WERI-Rb-1 (cell line): ENCODE measurements at places on chromosomes 12 and 14.

DNA sequence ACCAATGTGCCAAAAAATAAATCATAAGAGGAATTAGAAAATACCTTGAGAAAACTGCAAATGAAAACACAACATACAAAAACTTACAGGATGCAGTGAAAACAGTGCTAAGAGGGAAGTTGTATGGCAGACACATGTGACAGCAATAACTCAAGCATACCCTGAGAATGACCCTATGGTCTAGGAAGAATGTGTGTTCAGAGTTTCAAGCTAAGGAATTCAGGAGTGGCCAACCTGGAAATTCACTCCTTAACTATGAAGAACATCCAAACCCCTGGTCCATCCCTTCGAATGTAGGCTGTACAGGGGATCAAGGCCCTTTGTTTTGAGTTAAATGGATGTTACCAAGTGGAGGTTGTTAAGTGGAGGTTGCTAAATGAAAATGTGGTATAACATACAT lies 16.7 kb upstream of the TTC9 start:
- DNase-seq = no peak

GRCh38 chr12:110575326-110575725 lies 7.8 kb downstream of the PPTC7 start:
- no peak for DNase-seq

DNA sequence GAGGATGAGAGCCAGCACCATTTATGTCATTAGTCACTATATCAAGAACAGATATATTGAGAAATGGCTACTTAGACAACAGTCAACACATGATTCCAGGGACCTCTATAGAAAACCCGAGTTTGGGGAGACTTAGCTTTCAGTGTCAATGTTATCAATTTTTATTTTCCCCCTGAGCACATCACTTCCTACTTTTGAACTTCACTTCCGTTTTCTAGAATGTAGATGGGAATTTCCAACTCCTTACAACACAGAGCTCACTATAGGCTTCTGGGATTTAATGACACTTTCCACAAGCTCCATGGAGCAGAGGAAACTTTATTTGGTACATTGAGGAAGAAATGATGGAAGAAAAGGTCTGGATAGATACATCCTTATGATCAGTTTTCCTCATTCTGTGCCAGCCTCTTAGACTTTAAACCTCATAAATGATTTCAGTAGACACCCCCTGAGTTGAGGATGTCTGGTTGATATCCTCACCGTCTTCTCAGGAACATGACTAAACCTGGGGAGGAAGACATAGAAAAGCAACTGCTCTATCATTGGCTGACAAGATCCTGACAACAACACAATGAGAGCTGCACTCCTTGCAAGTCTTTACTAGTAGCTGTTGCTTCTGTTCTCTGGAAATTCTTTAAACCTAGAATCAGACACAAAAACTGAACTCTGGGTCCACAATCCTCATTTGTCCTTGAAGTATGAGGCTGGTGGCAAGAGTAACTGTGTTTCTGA lies 449.4 kb upstream of the OR4E1 start:
- DNase-seq = no peak

GRCh38 chr12:84638811-84639368 lies 273.7 kb downstream of the SLC6A15 start:
- no peak for DNase-seq

DNA sequence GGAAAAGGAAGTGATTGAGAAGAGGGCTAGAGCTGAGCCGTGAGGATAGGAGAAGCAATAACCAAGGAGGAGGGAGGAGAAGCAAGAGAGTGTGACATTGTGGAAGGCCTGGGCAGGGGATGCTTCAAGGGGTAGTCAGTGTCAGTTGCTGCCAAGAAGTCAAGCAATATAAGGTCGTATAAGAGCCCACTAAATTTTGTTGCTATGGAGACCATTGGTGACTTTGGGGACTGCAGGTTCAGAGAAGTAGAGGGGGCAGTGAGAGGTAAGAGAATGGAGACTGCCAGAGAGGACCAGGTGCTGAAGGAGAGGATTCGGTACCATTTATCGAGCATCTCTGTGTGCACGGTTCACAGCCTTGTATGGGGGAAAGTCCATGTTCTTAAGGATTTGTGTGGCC lies 3.1 kb upstream of the ATXN3 start:
- DNase-seq = no peak

- DNase-seq = peak; percentile 14
These were observed 976 bp downstream of the PEX5 start for GRCh38 chr12:7190268-7191055.

DNA sequence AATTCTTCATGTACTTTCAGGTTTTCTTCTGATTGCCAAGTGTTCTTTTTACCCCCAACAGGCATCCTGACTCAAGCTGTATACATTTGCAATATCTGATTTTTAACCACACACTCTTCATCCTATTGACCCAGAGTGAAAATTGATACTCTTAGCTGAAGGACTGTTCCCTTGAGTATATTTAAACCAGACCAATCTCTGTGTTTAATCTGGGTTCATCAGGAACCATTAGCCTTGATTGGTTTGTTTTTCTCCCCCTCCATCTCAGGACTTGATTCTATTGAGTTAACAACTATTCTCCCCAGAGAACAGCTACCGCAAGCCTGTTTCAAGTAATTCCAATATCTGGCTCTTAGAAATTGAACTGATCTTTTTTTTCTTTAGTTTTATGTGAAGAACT lies 222.3 kb upstream of the NOVA1 start:
- DNase-seq = no peak

DNA sequence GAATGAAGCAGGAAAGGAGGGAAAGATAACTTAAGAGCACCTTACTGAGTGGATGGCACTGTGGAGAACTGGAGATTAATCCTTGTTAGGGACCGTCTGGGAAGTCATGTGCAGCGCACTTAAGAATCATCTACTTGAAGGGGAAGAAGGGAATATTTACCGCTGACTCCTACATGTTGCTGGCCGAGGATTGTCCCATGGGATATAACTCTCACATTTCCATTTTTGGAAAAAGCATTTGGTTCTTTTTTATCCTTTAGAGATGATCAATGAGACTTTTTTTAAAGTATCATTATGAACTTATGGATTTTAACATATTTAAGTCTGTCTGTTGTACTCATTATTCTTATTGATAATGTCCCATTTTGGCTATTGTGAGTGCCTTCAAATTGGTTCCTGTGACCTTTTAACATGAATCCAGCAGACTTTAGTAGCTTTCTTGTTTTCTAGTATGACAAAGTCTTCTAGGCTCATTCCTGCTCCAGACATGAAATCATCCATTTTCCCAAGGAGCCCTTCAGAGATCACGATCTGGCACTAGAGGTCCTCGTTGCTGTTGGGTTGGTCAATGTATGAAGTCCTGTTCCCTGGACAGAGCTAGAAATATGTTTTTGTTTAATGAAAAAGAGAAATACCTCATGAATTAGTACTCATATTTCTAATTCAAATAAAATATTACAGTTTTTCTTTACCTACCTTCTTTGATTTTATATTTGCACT lies 20.2 kb upstream of the FAM234B start:
- DNase-seq = no peak

- DNase-seq = no peak
These were observed 155.5 kb downstream of the PTCSC3 start for GRCh38 chr14:36021030-36021422.

GRCh38 chr14:68451696-68452373 lies 341.0 kb downstream of the ZFP36L1 start:
- no peak for DNase-seq

GRCh38 chr14:68939893-68940613 lies 39.0 kb downstream of the ACTN1 start:
- DNase-seq = peak; percentile 92

GRCh38 chr12:46548605-46549071 lies 176.1 kb upstream of the SLC38A2 start:
- DNase-seq = no peak

DNA sequence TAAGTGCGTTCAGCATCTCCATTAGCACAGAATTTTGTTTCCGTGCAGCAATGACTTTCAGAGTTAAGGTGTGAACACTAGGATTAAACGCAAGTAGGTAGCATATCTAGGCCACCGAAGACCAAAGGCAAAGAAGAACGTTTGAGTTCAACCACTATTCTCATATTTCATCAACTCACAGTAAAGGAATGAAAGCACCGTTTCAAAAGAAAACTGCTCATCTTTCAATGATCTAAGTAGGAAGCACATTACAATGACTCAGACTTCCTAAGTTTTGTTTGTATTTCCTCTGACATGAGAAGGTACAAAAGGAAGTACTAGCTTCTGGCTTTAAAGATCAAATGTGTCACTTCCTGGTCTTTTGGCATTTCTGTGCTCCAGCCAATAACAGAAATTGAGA lies 57.6 kb downstream of the ACADS start:
- DNase-seq = no peak

- peak; percentile 53 for DNase-seq
These were observed 152.0 kb downstream of the KTN1 start for GRCh38 chr14:55731881-55732498.

- no peak for DNase-seq
These were observed 156.0 kb upstream of the DIO3 start for GRCh38 chr14:101405171-101405883.

DNA sequence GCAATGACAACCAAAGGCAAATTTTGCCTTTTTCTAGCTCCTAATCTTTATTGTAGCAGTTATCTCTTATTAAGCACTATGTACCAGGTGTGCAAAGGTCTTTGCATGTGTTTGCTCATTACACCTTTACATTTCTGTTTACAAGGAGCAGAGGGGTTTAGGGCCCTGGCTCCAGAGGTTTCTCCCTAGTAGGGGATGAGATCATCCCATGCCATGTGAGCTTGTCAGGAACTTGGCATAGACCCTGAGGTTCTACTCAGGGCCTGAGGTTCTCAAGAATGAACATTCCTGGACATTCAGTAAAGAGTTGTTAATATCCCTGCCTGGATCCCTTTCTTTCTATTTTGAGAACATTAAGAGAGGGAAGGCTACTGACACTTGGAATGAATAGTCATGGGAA lies 292.0 kb downstream of the RPAP3 start:
- DNase-seq = no peak

DNA sequence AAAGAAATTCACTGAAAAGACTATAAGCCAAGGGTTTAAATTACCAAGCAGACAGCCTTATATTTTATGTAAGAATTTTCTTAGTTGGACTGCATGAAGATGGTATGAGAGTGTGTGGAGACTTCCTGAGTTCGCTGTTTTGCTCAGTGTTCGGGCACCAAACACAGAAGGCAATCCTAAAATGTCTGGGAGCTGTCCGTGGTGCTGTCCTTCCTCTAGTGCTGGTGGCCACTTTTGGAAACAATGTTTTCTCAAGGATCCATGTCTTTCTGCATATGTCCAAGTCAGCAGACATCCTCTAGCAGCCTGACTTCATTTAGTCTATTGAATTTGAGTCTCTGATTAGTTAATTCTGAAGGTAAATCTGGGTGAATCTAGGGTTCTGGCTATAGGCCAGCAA lies 135.8 kb downstream of the SLC8A3 start:
- DNase-seq = no peak

DNA sequence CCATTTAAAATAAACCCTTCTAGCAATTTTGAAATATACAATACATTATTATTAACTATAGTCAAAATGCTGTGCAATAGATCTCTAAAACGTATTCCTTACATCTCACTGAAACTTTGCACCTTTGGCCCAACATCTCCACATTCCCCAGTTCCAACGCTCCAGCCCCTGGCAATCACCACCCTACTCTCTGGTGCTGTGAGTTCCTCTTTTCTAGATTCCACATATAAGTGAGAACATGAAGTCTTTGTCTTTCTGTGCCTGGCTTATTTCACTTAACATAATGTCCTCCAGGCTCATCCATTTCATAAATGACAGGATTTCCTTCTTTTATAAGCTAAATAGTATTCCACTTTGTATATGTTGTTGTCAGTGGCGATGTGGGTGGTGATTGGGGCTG lies 194.7 kb upstream of the RTL1 start:
- DNase-seq = no peak

- no peak for DNase-seq
These were observed 413.6 kb downstream of the BTG1 start for GRCh38 chr12:91732086-91732485.
